Endothelial cell of umbilical vein (primary cell): ENCODE measurements at places on chromosomes 1 and 21.

- no peaks in the 10 kb centered on the region for H3K27me3 ChIP-seq
- peak; percentile 89 for DNase-seq
- peaks cover 4% of the 10 kb centered on the region for H3K36me3 ChIP-seq
- peak overlapping the region; percentile 80 for H3K4me3 ChIP-seq
These were observed 1.1 kb downstream of the BCAR3 start for GRCh38 chr1:93680420-93681100.

DNA sequence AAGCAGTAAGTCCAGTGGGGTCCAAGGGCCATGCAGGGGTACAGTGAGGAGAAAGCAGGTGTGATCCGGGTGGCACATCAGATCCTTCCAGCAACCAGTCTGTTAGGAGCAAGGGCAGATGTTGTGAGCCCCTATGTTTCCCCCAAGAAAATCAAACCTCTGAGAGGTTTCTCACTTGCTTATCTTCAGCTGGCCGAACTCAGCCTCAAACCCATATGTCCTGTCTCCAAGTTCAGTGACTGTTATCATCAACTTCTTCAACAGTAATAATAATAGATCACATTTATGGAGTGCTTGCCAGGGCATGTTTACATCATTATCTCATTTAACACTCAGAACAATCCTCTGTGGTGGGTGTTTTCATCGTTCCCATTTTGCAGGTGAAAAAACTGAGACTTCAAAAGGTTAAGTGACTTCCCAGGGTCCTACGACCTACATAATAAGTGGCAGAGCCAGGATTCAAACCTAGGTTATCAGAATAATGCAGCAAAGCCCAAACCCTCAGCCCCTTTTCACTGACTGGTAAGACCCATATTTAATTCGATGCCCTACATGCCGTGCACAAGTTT lies 3.3 kb downstream of the CAPN2 start:
- peaks cover 58% of the 10 kb centered on the region for H3K4me1 ChIP-seq
- peaks cover 15% of the 10 kb centered on the region for H3K36me3 ChIP-seq
- peak overlapping the region; percentile 84 for H3K27ac ChIP-seq
- H3K27me3 ChIP-seq: no peaks in the 10 kb centered on the region
- no peak for DNase-seq

GRCh38 chr1:168312718-168313604 lies 32.3 kb downstream of the TBX19 start:
- no peak for DNase-seq
- H3K27me3 ChIP-seq: no peaks in the 10 kb centered on the region
- no peak overlapping the region for H3K4me3 ChIP-seq
- no peaks in the 10 kb centered on the region for H3K4me1 ChIP-seq
- H3K36me3 ChIP-seq: no peaks in the 10 kb centered on the region

DNA sequence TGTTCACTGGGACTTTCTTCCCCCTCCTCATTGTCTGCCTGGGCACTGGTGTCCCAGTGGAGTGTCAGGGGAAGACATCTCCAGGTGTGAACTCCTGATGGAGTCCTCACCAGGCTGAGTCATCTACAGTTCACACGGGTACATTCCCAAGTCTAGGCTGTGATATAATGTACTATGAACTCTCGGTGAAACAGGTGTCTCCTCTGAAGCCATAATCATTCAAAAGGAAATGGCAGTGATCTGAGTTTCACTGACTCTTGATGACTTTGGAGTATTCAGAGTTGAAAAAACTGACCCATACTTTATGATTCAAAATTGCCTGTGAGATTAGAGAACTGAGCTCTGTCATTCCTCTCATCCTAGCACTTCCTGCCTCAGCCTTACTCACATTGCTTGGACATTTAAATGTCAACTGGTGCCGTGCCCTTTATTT lies 9.1 kb downstream of the LAMC2 start:
- DNase-seq: peak; percentile 60
- no peak overlapping the region for H3K4me3 ChIP-seq
- peak overlapping the region; percentile 44 for H3K27ac ChIP-seq
- H3K36me3 ChIP-seq: no peaks in the 10 kb centered on the region

- no peak overlapping the region for H3K27ac ChIP-seq
- peaks cover 14% of the 10 kb centered on the region for H3K4me1 ChIP-seq
These were observed 7.6 kb downstream of the MTF1 start for GRCh38 chr1:37851782-37852210.
